ENCODE measurements at places on chromosomes 12 and 14.
A peak's percentile ranks its signal among the peaks of the same experiment; 100 is the strongest.

DNA sequence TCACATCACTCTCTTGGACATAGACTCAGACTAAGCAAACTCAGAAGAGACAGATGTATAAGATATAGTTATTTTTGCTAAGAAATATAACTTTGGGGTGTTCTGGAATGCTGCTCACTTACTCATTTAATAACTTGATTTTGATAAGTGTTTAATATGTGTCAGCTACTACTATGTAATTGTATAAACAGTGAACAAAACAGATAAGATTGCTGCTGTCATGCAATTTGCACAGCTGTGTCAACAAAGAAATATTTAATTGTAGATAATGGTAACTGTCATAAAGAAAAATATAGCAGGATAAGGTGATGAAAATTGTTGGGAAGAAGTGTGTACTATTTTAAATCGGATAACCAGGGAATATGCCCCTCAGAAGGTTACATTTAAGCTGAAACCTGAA, 84.1 kb upstream of the ZDHHC17 start:
- no peak for DNase-seq

GRCh38 chr12:124550123-124551089, 17.0 kb downstream of the NCOR2 start:
- no peak for DNase-seq

DNA sequence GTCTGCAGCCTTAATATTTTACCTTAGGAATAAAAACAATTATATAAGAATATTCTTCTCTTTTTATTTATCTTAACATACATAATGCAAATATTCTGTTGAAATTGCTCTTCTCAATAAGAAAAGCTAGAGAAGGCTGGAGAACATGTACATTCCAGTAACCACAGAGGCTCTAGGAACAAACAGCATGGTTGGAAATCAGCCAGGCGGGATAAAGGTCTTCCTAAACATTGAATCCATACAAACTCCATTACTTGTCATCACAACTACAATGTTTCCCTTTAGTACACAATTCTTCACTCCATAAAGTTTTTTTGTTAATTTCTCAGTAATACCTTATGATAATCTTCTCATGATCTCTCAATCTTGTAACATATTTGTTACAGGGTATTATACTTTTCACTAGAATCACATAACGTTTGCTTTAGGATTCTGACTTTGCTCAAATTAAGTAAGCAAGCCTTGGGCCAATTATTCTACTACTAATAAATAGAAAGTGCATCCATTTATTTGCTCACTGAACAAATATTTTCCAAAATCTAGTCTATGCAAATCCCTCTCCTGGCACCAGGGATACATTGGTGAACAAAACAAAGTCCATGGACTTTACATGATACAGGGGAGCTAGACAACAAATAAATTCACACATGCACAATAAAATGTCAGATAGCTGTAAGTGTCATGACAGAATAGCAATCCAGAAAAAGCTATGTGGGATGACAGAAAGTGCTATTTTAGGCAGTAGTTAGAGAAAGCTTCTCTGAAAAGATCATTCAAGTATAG, 237.5 kb upstream of the TMTC1 start:
- DNase-seq, result no peak

- peak; percentile 4 for DNase-seq
These were observed 29.4 kb downstream of the POLR3B start for GRCh38 chr12:106386813-106387535.

DNA sequence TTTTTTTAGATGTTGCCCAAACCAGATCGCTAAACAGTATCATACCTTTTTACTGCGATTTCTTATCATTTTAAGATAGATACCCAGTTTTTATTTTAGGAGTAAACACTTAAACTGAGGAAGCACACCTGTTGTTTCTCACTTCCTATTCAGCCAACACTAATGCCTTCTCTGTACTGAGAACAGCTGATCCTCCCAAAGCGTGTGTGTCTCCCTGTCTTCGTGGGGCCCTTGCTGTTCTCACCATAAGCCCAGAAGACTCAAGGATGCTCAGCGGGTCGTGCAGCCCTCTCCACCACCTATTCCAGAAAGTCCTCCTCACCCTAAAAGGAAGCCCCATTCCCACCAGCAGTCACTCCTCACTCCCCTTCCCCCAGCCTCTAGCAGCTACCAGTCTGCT, 14.8 kb downstream of the PPP2R5C start:
- DNase-seq, result no peak

GRCh38 chr12:119714614-119715267, 46.8 kb downstream of the PRKAB1 start:
- DNase-seq, result no peak

- DNase-seq, result no peak
These were observed 12.6 kb upstream of the PLD4 start for GRCh38 chr14:104912053-104912452.

DNA sequence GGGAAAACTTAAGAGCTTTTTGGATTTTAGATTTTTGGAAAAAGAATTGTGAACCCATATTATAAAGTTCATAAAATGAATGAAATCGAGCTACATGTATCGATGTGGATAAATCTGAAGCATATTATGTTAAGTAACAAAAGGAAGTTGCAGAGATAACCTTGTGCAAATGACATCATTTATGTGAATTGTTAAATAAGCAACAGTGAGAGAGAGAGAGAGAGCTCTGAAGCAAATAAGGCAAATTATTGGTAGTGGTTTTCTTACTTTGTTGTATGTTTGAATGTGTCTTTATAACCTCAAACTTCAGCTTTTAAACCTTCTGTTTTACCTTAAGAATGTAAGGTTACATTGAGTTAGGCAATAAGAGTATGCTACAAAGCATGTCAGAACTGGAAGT, 78.8 kb downstream of the ERC1 start:
- DNase-seq, result no peak

- no peak for DNase-seq
These were observed 315.6 kb upstream of the PRKD1 start for GRCh38 chr14:30243207-30243606.

DNA sequence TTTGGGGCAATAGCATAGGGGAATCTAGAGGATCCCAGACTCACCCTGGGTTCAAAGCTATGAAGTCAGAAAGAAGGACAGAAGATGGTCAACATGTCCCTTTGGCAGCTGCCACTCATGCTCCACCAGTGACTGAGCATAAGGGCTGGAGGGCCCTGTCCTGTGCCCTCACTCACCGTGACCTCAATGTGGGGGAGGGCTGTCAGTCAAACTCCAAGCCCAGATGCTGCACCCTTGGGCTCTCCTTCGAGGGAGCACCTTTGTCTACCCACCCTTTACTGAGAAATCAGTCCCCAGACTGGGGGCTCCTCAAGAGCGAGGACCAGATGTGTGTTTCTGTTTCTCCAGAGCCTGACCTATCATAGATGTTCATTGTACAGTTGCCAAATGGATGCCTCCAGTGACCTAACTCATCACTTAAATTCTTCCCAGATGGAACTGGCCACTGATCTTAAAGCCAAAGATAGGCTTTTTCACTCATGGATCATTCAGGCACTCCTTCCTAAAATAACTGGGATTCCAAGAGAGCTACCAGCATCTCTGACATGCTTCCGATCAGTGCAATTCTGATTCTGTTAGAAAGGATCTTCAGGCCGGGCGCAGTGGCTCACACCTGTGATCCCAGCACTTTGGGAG, 27.2 kb upstream of the VSX2 start:
- DNase-seq, result peak; percentile 21

GRCh38 chr12:104555648-104556047, 98.9 kb downstream of the CHST11 start:
- no peak for DNase-seq

DNA sequence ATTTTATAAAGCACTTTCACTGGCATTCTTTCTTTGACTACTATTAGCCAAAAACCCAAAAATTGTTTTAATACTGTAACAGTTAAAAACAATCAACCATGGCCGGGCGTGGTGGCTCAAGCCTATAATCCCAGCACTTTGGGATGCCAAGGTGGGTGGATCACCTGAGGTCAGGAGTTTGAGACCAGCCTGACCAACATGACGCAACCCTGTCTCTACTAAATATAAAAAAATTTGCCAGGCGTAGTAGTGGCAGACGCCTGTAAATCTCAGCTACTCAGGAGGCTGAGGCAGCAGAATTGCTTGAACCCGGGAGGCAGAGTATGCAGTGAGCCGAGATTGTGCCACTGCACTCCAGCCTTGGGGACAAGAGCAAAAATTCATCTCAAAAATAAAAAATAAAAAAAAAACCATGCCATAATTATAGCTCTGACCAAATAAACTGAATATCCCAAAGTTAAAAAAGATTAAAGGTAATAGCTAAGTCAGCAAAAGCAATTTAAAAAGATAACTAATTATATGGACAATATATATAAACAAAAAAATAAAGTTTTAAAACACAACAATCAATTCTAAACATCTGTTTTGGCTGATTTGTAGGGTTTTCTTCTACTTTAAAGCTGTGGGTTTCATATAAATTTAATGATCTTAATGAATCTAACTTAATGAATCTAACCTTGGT, 10.0 kb downstream of the SINHCAF start:
- DNase-seq, result no peak

DNA sequence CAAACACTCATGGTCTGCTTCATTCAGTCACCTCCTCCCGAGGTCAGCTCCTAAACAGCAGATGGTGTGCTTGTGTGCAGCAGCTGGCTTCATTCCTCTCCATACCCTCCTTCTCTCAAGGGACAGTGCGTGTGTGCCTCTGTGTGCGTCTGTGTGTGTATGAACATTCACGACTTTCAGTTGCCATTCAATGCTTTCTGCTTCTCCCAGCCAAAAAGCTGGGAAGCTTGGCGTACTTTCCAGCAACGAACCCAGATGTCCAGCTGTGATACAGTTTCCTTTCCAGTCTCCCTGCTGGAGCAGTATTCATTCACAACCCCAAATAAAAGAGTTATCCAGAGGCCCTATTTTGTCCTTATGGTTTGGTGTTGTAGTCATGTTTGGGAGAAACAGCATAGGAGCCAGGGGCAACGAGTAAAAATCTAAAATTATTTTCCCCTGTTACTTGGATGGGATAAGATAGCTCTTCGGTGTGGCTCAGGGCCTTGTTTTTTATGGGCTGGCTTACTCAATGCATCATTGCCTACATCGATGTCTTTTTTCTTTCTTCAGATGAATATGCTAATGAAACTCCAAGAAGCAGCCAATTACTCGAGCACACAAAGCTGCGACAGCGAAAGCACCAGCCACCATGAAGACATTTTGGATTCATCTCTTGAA, 379.3 kb downstream of the NAV3 start:
- DNase-seq, result peak; percentile 50

DNA sequence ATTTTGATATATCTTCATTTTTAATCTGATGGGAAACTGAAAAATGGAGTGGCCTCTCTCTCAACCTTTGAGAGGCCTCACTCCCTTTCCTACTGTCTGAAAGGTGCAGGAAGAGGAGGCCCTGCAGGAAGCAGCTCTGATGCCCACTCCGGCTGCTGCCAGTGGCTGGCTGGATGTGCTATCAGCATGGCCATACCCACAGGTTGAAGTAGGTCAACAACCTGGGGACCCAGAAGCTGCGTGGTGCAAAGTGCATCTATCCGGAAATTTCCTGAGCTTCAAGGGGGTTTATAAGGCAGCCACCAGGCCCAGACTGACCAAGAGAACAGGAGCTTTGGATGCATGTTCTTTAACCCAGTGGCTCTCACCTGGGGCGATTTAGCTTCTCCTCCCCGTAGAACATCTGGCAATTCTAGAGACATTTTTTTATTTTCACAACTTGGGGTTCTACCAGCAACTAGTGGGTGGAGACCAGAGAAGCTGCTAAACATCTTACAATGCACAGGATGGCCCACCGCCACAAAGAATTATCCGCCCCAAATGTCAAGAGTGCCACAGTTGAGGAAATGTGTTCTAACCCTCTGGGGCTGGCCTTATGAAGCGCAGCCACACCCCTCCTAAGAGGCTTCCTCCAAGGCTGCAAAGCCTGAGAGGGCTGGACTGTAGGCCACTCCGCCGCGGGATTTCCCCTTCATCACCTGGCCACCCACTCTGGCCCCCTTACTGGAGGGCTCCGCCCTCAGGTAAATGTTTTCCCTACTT, 8.2 kb upstream of the BATF start:
- DNase-seq, result no peak

- no peak for DNase-seq
These were observed 4.8 kb downstream of the GMPR2 start for GRCh38 chr14:24237463-24237955.

GRCh38 chr14:50342221-50343078, 30.3 kb downstream of the DMAC2L start:
- DNase-seq, result peak; percentile 85

DNA sequence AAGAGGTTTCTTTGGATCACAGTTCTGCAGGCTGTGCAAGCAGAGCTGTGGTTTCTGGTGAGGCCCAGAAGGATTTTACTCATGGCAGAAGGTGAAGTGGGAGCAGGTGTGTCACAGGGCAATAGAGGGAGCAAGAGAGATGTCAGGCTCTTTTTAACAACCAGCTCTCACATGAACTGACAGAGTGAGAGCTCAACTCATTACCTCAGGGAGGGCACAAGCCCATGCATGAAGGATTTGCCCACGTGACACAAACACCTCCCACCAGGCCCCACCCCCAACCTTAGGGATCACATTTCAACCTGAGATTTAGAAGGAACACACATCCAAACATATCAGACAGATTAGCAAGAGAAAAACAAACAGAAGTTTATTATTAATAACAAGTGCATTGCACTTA, 470.4 kb downstream of the GALC start:
- no peak for DNase-seq

DNA sequence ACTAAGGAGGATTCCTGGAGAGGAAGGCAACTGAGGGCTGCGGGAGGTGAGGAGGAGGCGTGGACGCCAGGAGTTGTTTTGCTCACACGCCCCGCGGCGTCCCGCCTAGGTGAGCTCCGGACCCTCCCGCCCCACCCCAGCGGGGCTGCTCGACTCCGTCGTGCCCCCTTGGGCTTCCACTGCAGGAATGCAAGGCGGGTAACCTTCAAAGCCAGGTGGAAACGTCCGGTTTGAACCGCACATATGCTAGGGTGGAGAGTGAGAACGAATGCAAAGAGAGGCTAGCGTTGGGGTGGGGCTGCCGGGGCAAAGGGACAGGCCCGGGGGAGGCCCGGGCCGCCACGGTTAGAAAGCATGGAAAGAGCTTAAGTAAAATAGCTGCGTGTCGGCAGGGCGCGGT, 5.4 kb upstream of the DPPA3 start:
- no peak for DNase-seq

DNA sequence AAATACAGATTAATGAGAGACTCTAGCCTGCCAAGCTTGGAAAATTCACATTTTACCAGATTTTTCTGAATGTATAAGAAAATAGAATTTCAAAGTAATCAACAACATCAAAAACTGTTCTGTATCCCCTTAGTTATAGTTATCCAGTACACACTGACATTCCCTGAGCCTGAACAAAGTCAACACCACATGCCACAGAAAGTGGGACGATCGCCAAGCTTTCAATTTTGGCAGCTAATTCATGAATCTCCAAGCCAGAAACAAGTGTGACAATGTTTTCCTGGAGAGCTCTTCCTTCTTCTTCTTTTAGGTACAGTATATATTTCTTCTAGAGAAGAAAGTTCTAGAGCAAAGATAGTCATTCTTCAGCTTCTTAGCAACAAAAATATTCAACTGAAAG, 290.2 kb downstream of the PRKD1 start:
- peak; percentile 63 for DNase-seq
